Activated T-helper 1 cell treated with Interleukin-2 at 50 U/mL for 16 hours (primary cell): ENCODE measurements at places on chromosomes 4 and X.

DNA sequence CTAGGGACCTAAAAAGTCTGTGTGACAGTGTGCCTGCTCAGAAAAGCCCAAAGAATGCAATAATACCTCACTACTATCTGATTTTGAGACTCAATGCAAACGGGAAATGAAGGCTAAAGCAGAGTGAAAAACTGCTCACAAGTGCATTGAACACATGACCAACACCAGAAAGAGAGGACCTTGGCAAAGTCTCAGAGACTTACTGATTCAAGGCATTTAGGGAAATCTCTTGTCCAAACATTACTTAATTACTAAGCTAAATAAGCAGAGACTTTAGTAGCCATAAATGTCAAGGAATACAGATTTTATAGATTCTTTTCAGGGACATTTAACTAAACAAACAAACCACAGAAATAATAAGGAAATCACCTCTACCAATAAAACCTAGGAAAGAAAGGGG, 916.0 kb downstream of the FSTL5 start:
- DNase-seq: no peak

DNA sequence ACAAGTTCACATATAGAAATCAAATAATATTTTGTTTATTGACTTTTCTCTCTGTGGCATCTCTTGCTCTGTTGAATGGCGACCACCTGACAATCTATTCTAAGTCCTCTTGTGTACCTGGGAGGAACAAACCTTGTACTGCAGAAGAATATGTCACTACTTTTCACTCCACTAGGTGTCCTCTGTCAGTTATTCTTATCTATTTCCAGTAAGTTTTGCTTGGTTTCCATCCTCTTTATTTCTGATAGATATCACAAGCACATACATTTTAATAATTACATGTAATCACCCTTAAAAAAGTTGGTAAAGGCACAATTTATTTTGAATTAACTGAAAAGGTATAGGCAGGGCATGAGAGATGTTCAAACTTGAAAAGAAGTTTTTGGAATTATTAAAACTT, 238.4 kb downstream of the SNCA start:
- DNase-seq: no peak

DNA sequence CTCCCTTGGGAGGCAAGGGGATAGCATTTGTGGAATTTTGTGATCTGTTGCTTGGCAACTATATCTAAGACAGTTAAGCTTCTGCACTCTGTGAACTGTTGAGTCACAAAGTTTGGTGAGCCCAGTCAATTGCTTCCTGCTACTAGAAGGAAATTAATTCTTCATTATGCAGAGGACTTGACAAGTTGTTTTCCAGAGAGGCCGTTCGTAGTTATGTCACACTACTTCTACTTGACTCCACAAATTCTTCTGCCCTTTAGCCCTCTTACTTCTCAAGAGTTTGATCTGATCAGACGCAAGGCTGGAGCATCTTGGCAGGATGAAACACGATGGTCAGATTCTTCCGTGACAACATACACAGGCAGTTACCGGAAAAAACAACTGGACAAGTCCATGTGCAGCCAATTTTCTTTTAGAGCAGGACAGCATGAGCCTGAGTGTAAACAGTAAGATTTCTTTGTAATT, at the start of gene C4orf51:
TSS of gene C4orf51 (plus strand) at position 156 of the 465 bp plus-strand sequence. CDS start at position 214, 58 bp downstream.
- no peak for DNase-seq

GRCh38 chrX:25019707-25020390, 4.1 kb upstream of the ARX start:
- no peak for DNase-seq

DNA sequence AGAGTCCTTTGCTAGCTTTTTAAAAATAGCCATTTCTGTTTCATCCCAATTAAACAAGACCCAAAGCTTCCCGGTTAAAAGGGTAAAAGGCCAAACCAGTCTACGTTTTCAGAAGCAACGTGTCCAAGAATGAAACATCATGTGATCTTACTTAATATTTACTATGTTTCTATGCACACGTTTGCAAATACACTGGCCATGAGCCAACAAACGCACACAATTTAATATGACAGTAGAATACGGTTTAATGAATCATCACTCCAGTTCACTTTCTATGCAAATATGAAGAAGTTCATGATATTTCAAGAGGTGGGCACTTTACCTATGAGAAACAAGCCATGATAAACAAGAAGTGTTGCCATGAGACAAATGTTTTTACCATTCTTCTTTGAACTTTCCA, 4.3 kb downstream of the NR0B1 start:
- no peak for DNase-seq

GRCh38 chr4:105060628-105061027, 86.0 kb upstream of the TET2 start:
- no peak for DNase-seq

- DNase-seq: no peak
These were observed 19.7 kb downstream of the TRIM2 start for GRCh38 chr4:153223930-153224329.

DNA sequence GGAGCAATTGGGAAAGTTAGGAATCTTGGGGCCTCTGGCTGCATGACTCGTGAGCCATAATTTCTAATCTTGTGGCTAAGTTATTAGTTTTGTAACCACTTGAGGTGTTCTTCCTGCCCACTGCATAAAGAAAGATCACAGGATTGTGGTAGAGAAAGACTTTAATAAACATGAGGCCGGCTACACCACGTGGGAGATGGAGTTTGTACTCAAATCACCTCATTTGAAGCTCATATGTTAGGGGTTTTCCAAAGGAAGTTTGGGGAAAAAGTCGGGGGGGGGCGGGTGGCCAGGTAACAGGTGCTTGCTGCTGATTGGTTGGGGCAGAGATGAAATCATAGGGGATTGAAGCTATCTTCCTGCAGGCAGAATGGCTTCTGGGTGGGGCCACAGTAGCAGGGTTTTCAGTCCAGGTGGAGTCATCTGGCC, 287.8 kb downstream of the ZNF674 start:
- DNase-seq: no peak

- no peak for DNase-seq
These were observed 128.0 kb upstream of the STS start for GRCh38 chrX:7019555-7019954.

DNA sequence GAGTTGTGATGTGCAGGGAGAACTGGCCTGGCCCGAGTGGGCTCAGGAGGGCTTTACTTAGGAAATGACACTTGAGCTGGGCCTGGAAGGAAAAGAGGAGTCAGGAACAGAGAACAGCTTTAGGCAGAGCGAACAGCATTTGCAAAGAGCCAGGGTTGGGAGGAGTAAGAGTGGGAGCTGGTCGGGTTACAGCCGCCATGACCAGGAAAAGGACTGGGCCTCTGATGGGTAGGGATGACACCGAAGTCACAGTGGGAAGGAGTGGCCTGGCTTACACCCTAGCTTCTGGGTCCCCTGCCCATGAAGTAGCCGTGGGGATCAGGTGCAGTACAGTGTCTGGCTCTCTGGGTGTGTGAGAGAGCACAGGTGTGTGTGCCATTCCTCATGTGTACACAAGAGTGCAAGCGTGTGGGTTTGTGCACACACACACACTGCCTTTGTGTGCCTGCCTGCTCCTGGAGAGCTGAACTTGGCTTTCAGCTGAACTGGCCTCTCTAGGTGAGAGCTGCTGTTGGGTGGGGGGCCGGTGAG, 31.6 kb downstream of the TRMT44 start:
- no peak for DNase-seq

DNA sequence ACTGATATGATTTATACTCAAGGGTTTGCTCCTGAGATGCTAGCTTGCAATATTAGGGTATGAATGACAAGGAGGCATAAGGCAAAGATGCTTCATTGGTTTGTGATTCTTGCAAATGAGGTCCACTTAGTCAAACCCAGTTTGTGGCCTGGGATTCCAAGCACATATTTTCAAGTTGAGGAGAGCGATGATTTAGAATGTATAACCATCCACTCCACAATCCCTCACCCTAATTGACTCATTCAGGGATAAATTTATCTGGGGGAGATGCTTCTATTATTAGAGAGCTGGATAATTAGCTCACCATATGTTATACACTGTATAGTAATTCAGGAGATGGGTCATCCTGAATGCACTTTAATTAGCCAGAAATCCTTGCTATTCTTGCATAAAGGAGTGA, 118.3 kb upstream of the PUDP start:
- DNase-seq: no peak

DNA sequence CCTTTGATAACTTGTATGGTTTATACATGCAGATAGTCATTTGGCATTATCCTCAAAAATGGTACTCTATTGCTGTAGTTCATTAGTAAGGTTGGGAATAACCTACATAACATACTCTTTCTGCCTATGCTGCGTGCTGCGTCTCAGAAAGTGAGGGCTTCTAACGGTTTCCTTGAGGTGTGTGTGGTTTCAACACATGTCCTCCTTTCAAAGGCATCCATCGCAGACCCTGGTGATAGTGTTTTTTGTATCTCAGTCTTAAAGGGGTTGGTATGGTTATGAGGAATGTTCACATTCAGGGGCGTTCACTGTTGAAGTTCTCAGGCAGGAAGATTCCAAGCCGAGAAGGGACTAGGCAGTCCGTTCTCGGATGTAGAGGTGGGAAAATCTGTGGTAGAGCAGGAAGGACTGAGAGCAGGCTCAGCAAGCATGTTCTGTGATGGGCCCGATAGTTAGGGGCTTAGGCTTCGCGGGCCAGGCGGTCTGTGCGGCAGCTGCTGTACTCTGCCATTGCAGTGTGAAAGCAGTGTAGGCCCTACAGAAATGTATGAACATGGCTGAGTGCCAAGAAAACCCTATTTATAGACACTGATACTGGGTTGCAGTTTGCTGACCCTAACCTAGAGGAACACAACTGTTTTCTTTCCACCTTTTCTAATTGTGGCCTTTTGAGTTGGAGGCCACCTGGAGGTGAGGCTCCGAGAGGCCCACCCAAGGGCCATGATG, 123.2 kb downstream of the GPR143 start:
- no peak for DNase-seq

GRCh38 chr4:55321707-55322264, 24.3 kb upstream of the SRD5A3 start:
- DNase-seq: no peak

- no peak for DNase-seq
These were observed 25.8 kb downstream of the RGS12 start for GRCh38 chr4:3318561-3319021.

- no peak for DNase-seq
These were observed 2.7 kb downstream of the HPSE start for GRCh38 chr4:83331956-83332355.

- DNase-seq: no peak
These were observed 119.5 kb downstream of the REELD1 start for GRCh38 chr4:146333895-146334262.

GRCh38 chr4:121594796-121595526, 101.8 kb downstream of the ANXA5 start:
- no peak for DNase-seq

GRCh38 chrX:112760697-112761096, 79.9 kb downstream of the AMOT start:
- no peak for DNase-seq

DNA sequence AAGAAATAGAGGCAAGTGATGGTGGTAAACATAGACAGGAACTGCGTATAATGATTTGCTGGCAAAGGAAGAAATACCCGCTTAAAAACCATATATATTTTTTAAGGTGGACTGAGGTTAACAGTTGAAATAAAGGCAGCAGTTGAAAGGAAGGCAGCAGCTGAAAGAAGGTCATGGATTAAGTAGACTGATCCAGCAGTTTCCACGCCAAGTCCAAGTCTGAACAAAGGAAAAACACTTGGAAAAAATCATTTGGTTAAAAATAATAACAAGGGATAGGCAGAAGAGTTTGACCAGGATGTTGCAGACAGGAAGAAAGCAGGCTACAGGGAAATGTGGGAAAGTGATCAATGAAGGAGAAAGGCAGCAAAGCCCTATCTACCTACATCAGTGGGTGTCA, 93.6 kb downstream of the AMELX start:
- DNase-seq: no peak

GRCh38 chrX:107102980-107103379, 15.6 kb downstream of the RBM41 start:
- no peak for DNase-seq

DNA sequence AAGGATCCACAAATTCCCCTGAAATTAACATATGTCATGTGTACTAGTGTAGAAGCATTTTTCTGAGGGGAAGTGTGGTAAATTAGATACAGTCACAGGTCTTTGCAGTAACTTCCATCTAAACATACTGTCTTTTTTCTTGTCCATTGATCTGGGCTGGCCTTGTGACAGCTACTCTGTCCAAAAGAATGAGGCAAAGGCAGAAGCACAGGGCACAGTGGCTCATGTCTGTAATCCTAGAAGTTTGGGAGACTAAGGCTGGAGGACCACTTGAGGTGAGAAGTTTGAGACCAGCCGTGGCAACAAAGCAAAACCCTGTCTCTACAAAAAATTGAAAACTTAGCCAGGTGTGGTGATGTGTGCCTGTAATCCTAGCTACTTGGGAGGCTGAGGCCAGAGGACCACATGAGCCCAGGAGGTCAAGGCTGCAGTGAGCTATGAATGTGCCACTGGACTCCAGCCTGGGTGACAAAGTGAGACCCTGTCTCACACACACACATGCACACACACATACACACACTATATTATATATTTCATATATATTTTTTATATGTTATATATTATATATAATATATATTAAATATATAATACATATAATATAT, 47.6 kb downstream of the HAND2 start:
- DNase-seq: no peak

GRCh38 chr4:83370640-83370906, 35.9 kb upstream of the HPSE start:
- DNase-seq: no peak

DNA sequence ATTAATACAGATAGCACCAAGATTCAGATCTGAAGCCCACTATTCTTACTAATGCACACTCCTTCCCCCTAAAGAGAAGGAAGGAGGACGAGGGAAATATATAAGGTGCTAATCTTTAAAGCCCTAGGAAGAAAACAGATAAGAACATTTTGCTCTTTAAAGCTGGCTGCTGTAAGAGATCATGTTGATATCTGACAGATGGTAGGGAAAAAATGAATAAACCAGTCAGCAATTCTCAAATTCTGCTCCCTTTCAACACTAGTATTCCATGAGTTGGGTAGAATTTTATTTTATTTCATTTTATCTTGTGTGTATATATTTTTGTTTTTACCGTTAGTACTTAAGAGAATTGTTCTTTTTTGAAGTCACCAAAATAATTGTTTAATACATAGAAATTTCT, 19.2 kb downstream of the OTC start:
- no peak for DNase-seq

GRCh38 chr4:55675196-55675793, 39.2 kb upstream of the NMU start:
- no peak for DNase-seq

GRCh38 chrX:6384371-6384770, 150.5 kb downstream of the VCX3A start:
- DNase-seq: no peak

DNA sequence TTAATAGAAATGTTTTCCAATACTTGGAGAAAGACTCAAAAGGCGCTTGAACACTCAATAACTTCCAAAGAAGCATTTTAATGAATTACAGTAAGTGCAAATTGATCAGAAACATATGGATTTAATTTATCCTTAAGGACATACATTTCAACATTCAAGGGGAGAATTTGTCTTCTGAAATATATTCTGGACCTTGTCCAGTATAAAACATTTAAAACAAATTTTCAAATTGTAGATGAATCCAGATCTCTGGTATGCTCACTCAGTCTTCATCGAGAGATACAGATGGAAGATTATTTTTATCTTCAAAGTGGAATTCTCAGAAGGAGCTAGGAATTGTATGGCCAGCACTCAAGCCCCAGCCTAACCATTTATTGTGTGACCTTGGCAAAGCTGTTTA, 310.4 kb downstream of the ZNF674 start:
- no peak for DNase-seq

GRCh38 chr4:82419451-82419850, 10.8 kb downstream of the HNRNPDL start:
- no peak for DNase-seq

GRCh38 chr4:86261636-86262035, 98.2 kb downstream of the MAPK10 start:
- no peak for DNase-seq
